Activated CD4-positive, alpha-beta memory T cell treated with anti-CD3 and anti-CD28 coated beads, Interleukin-2, amount 10 ng/mL, durations not matched to agents 7 days and 5 days (primary cell): ENCODE measurements at places on chromosomes 4 and X. TPM values are rescaled to one million over a fixed set of nuclear protein-coding genes. Genes with fewer than 3 reads are reported as not detected.

The RHOXF2 gene
- not detected for total RNA-seq

The RAB39B gene
- 13.6 TPM for total RNA-seq

- no peak for DNase-seq
Observed at GRCh38 chrX:142702749-142703148, 323.0 kb upstream of the SPANXN4 start.

The PITX2 gene
- total RNA-seq = not detected

The C1GALT1C1 gene
- total RNA-seq = 35.5 TPM

The MAGEA2B gene
- total RNA-seq = not detected

The ALPK1 gene
- 12.3 TPM for total RNA-seq

DNA sequence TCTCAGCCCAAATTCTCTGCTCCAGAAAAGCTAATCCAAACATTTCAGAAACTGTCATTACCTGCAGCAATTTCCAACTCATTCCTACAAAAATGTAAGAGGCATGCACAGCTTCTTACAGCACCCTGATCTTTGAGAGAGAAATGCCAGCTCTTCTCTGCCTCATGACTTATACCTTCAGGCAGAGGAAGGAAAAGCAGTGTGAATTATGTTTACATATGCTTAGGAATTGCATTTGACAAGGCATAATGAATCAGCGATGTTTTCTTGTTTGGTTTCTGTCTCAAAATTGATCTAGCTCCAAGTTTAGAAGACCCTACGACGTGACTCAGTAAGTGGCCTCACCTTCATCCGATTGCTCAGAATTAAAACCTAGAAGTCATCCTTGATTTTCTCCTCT, 21.8 kb upstream of the AGA start:
- no peak for DNase-seq

DNA sequence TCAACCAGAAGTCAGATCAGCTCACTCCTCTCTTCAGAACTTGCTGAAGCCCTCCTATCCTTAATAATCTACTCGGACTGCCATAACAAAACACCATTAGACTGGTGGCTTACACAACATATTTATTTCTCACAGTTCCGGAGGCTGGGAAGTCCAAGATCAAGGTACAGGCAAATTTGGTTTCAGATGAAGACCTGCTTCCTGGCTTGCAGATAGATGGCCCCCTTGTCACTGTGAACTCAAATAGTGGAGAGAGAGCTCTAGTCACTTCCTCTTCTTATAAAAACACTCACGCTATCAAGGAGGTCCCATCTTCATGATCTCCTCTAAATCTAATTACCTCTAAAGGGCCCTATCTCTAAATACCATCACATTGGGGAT, 125.1 kb downstream of the CAMK2D start:
- DNase-seq = peak; percentile 17

The SMIM43 gene
- total RNA-seq = not detected

DNA sequence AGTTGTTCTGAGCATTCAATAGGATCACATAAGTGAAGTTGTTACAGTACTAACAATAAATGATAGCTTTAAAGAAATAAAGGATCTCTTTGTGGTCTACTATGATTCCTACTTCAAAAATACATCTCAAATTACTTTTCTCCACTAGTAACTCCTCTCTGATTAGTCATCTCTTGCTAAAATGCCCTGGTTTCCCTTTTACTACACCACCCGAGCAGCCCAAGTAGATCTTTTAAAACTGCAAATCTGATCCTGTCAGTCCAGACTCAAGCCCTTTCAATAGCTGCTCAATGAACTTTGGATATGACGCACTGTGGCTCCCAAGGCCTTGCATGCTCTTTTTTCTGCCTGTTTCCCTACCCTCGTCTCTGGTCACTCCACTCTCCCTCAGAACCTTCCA, 97.5 kb downstream of the MAOA start:
- no peak for DNase-seq

DNA sequence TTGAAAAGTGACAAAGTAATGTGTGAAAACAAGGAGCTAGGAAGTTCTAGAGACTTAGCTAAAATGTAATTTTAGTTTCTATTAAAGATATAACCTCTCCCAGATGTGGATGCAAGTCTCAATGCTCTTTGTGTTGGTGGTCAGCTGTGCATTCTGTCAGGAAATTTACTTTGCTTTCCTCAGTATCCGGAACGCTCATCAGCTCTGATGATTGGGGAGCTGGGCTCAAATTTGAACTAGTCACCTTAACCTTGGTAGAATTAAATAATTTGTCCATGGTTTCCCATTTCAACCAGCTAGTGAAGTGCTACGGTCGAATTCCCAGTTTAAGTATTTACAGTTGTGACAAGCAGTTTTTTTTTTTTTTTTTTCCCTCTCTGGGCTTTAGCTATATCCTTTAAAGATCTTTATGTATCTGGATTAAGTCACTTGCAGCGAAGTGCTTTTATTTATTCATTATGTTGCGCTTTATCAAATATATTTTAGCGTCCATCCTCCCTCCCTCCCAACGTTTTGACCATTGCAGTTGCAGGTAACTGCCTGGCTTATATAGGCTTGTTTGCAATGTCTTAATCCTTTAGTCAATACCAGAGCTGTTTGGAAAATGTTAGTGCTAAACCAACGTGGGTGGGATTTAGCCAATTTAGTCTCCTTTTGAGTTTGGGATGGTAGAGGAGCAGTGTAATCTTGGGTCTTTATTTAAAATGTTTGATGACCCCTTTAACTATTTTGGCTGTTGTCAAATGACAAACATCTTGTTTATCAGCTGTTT, 2.1 kb downstream of the OGT start:
- DNase-seq = no peak

DNA sequence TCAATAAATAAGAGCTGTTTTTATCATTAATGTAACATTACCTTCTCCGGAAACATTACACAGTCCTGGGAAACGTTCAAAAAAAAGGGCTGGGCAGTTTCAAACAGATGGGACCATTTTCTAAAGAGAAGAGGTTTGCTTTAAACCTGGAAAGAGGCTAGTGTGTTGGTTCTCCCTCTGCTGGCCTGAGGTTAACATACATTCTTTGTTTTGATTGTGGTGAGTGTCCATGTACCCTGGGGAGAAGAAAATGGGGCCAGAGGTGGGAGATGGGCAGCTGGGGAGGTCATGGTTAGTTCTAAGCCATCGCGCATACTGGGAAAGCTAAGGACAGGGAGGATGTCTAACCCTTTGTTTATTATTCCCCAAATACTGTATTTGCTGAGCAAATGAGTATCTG, 194.7 kb downstream of the CPEB2 start:
- no peak for DNase-seq

- DNase-seq = no peak
Observed at GRCh38 chrX:98141466-98141865, 1257.8 kb downstream of the RPA4 start.

GRCh38 chr4:25346913-25347312, 30.1 kb upstream of the ANAPC4 start:
- DNase-seq = no peak

DNA sequence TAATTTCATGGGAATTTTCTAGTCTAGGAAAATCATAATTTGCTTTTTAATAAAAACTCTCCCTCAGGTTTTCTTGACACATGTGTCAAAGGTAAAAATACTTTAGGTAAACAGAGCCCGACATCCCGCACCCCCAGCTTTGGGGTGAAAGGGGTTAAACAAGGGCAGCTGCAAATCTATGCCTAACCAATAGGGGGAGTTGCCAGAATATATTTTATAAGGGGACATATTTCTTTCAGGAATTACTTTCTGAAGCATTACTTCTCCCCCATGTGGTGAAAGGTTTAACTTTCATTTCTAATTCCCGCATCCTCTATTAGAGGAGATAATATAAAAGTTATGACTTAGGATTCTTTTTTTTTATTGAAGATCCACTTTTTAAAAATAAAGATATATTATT, 53.9 kb upstream of the HEPH start:
- DNase-seq = no peak

GRCh38 chr4:95439896-95440295, 108.9 kb downstream of the UNC5C start:
- DNase-seq = no peak

- no peak for DNase-seq
Observed at GRCh38 chrX:71056867-71057266, 11.3 kb downstream of the SNX12 start.

The CXorf49 gene
- total RNA-seq = not detected

The ZDHHC15 gene
- 0.03 TPM for total RNA-seq

GRCh38 chr4:88879991-88880390, 177.0 kb downstream of the FAM13A start:
- DNase-seq = no peak

The CXXC4 gene
- not detected for total RNA-seq

GRCh38 chrX:107505223-107505622, 55.8 kb downstream of the FRMPD3 start:
- DNase-seq = no peak

DNA sequence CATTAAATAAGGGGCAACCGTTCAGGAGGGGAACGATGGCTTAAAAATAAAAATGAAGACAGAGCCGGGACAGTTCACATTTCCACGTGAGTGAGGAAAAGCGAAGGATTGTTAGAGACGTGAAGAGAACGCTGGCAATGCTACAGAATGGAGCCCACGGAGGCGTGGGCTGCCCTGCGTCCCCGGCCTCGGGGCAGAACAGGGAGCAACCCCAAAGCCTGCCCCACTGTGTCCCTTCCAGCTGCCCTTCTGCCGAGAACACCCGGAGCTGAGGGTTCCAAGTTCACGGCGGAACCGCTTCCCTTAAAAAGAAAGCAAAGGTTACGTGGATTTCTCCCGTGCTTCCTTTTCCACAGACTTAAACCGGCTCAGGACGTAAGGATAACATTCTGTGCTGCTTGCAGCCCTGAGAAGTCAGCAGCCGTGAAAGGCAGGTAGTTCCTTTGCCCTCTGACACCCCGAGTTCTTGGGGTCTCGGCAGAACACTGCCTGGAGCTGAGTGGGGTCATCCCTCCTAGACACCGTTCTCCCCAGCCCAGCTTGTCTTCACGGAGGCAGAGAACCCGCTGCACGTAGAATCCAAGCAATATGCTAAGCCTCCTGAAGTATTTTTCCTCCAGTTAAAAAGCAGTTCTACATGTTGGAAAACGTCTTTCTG, 14.2 kb downstream of the DHRSX start:
- DNase-seq = no peak

The SPANXA1 gene
- total RNA-seq = not detected

DNA sequence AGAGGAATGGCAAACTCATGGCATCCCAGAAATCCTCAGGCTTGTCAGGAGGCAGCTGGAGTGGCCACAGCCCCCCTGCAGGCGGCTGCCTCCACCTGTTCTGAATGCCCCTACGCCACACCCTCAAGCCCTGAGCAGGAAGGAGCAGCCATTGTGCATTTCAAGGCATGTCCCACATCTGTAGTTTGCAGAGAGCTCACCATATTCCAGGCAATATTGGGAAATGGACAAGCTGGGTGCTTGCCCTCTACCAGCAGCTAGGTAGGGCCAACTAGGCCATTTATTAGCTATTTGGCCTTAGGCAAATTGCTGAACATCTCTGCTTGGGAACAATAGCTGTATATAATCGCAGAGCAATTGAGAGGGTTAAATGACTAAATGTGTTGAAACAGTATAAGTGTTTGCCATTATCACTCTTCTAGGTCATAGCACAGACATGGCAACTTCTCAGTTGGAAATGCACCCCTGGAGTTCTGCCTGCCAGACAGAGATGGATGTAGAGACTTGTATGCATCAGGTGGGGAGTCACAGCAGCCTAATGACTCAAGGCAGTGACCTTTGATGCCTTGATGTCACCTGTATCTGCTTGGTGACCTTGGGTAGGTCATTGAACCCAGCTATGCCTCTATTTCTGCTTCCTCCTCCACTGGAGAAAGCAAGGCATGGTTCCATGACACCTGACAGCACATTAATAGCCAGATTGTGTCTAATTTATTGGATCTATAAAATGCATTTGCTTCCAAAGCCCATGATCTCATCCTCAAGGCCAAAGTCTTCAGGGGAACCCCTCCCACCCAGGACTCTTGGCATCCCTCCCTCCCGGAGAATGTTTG, 52.8 kb downstream of the FHDC1 start:
- no peak for DNase-seq

The NXF2B gene
- not detected for total RNA-seq

The EGFL6 gene
- 3.3 TPM for total RNA-seq

The PGM2 gene
- total RNA-seq = 37.4 TPM

- no peak for DNase-seq
Observed at GRCh38 chrX:107894038-107894437, 68.4 kb downstream of the MID2 start.

GRCh38 chr4:52915191-52915590, 53.1 kb downstream of the RASL11B start:
- DNase-seq = no peak
